ENCODE measurements at places on chromosomes 2 and 18. TPM values are rescaled to one million over a fixed set of nuclear protein-coding genes. Genes with fewer than 3 reads are reported as not detected.

- no peaks in the 10 kb centered on the region for H3K27me3 ChIP-seq
- H3K36me3 ChIP-seq: no peaks in the 10 kb centered on the region
- DNase-seq: no peak
- H3K4me1 ChIP-seq: peaks cover 92% of the 10 kb centered on the region
Measured at GRCh38 chr2:197873293-197873701, 68.9 kb downstream of the PLCL1 start.

DNA sequence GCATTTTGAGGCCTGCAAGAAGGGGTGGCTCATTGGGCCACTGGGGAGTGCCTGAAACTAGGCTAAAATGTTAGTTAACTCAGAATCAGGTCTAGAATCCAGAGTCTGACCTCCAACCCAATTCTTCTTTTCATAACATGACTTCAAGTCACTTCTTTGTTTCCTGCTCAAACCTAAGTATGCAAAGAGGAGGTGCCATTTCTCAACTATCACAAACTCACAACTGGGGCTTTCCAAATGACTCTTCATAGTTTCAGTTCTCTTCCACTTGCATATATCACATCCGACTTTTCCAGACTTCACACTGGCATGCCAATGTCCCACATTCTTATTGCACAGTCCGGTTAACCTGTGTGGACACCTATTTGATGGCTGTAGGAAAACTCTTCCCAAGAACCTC, 211.6 kb downstream of the TCF4 start:
- no peaks in the 10 kb centered on the region for H3K27me3 ChIP-seq
- peaks cover 7% of the 10 kb centered on the region for H3K4me1 ChIP-seq
- H3K36me3 ChIP-seq: no peaks in the 10 kb centered on the region
- no peak for DNase-seq
- no peak overlapping the region for H3K4me3 ChIP-seq

- peaks cover 19% of the 10 kb centered on the region for H3K4me1 ChIP-seq
- no peaks in the 10 kb centered on the region for H3K36me3 ChIP-seq
- no peak for DNase-seq
- no peaks in the 10 kb centered on the region for H3K27me3 ChIP-seq
Measured at GRCh38 chr2:235514627-235515363, 21.0 kb downstream of the AGAP1 start.

GRCh38 chr2:138060301-138060635, 96.0 kb downstream of the HNMT start:
- no peaks in the 10 kb centered on the region for H3K36me3 ChIP-seq
- H3K27ac ChIP-seq: no peak overlapping the region
- no peak overlapping the region for H3K4me3 ChIP-seq
- H3K27me3 ChIP-seq: no peaks in the 10 kb centered on the region
- no peaks in the 10 kb centered on the region for H3K4me1 ChIP-seq
- peak; percentile 79 for DNase-seq

GRCh38 chr2:43196768-43197587, 29.4 kb downstream of the ZFP36L2 start:
- H3K36me3 ChIP-seq: no peaks in the 10 kb centered on the region
- H3K4me1 ChIP-seq: no peaks in the 10 kb centered on the region
- no peak overlapping the region for H3K27ac ChIP-seq
- H3K27me3 ChIP-seq: no peaks in the 10 kb centered on the region
- DNase-seq: no peak

GRCh38 chr2:100256416-100256815, 65.9 kb downstream of the LONRF2 start:
- peaks cover 4% of the 10 kb centered on the region for H3K4me1 ChIP-seq
- H3K27me3 ChIP-seq: peaks cover 6% of the 10 kb centered on the region
- no peak for DNase-seq
- H3K4me3 ChIP-seq: no peak overlapping the region

DNA sequence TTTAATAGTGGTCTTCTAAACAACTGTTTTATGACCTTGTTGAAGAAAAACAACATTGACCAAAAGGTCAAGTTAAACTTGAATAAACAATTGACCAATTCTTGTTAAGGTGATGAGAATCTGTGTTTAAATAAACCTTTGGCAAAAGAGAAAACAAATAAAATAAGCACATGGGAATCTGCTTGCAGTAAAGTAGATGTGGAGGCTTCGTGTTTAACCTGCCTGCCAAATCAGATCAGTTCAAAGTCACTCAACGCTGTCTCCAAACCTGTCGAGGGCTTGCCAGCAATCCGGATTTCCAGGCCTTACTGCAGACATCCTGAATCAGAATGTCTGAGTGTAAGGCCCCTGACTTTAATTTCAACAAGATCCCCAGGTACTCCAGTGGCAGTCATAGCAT, 55.1 kb upstream of the AQP4 start:
- H3K27ac ChIP-seq: no peak overlapping the region
- peaks cover 15% of the 10 kb centered on the region for H3K4me1 ChIP-seq
- DNase-seq: no peak
- H3K27me3 ChIP-seq: no peaks in the 10 kb centered on the region

GRCh38 chr2:131037398-131038257, 55.6 kb downstream of the FAM168B start:
- peaks cover 85% of the 10 kb centered on the region for H3K27me3 ChIP-seq
- no peak overlapping the region for H3K27ac ChIP-seq
- DNase-seq: no peak
- H3K4me1 ChIP-seq: peaks cover 18% of the 10 kb centered on the region
- no peaks in the 10 kb centered on the region for H3K36me3 ChIP-seq

GRCh38 chr2:23791030-23791429, 135.9 kb downstream of the ATAD2B start:
- DNase-seq: no peak
- H3K27me3 ChIP-seq: no peaks in the 10 kb centered on the region
- H3K4me1 ChIP-seq: peaks cover 9% of the 10 kb centered on the region

DNA sequence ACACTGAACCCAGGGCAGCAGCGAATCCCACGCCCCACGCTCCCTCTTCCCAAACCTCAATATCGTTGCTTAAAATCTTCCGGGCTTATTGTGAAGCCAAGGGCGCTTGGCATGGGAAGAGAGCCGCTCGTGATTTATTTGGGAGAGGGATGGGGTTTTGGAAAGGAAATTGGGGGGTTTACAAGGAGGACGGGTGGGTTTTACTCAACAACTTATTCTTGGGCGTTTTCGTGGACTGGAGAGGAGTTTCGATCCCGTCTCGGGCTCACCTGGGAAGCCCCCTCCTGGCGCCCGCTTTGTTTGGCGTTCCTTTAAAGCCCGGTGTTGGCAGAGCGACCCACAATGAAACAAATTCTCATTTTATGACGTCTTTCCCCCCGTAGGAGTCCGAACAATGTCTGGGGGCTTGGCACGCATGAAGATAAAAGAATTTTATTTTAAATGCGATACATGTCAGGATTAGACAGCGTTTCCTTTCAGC, 135.3 kb downstream of the INSIG2 start:
- H3K27ac ChIP-seq: no peak overlapping the region
- peaks cover 16% of the 10 kb centered on the region for H3K4me1 ChIP-seq
- H3K4me3 ChIP-seq: peak overlapping the region; percentile 62

GRCh38 chr2:158741625-158742024, 53.5 kb upstream of the DAPL1 start:
- peak; percentile 62 for DNase-seq
- H3K27me3 ChIP-seq: no peaks in the 10 kb centered on the region
- no peaks in the 10 kb centered on the region for H3K36me3 ChIP-seq

GRCh38 chr2:23100406-23100805, 284.6 kb upstream of the KLHL29 start:
- H3K4me3 ChIP-seq: no peak overlapping the region
- H3K27me3 ChIP-seq: no peaks in the 10 kb centered on the region
- H3K27ac ChIP-seq: no peak overlapping the region

The GALR1 gene
- 0.05 TPM for total RNA-seq

The DSC2 gene
- 24.5 TPM for total RNA-seq

The SALL3 gene
- 0.36 TPM for total RNA-seq

The KIF5C gene
- total RNA-seq: 0.47 TPM

Data from left ventricle myocardium inferior (tissue), 1 donor.